Dorsolateral prefrontal cortex (tissue), 122 donors: ENCODE measurements at places on chromosomes 2 and 18. TPM values are rescaled to one million over a fixed set of nuclear protein-coding genes. Genes with fewer than 3 reads are reported as not detected.

DNA sequence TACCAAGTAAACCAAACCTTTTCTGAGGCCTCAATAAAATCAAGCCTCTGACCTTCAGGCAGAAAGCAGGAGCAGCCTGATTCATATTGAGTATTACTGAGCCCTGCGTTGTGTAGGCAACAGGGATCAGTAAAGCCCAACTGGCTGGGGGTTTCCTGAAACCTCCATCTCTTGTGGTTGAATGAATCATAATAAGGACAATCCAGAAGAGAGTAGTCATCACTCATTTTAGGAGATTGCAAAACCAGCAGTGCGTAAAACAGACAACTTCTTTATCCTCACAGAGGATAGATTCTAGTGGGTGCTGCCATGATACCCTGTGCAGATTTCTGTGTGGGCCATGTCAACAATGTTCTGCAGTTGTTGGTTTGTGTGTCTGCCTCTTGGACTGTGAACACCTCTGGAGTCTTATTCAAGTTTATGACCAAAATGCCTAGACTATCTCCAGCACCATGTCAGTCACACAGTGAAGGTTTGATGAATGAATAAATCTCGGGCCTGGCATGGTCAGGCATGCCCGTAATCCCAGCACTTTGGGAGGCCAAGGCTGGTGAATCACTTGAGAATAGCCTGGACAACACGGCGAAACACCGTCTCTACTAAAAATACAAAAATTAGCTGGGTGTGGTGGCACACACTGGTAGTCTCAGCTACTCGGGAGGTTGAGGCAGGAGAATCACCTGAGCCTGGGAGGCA lies 51.8 kb upstream of the RAB27B start:
- no peak for DNase-seq

DNA sequence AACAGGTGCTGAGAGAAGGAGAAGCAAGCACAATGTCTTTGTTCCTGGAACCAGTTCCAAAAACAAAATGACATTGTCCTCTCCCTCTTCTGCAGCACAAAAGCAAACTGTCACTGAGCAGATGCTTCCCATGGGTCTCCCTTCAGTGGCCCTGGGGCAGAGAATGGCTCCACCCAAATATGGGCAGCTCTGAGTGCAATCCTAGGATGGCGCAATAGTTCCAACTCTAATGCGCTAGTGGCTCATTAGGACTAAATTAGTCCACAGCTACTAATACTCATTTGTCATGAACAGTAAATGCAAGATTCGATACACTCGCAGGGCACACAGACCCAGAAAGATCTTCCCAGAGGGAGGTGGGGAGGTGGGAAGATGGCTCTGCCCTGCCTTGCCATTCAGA lies 205.2 kb upstream of the CHAC2 start:
- DNase-seq: no peak

DNA sequence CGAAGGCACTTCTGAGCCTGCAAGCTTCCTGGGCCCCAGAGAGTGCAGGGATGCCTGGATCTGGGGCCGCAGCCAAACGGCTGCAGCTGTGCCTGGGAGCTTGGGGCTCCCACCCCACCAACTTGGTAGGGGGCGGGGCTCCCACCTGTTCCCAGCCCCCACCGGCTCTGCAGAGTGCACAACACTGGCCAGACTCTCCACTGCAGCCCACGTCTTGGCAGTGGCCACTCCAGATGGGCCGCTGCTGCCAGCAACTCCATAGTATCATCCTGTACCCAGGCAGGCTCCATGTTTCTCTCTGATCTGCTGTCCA lies 9.9 kb downstream of the DYSF start:
- no peak for DNase-seq

DNA sequence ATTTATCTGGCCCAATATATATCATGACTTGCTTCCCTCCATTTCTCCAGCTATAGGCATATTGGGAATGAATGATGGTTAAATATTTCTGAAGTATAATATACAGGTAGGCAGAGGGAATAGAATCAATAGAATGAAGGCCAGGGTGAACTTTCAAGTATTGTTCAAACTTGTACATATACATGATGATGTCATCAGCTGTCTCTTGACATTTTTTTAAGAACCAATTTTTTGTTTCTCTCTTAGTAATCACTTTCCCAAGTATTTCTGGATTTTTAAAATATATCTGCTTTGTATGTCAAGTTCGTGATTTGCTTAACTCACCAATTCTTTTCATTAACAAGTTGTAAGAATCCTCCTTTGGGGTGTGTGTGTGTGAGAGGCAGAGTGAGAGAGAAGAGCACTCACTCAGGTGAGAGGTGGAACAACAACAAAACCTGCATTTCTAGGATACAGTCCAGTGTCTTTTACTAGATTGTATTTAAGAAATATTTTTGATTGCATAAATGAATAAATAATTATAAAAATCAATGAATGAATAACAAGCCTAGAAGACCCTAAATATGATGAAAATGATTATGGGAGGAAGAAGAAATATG lies 1239.1 kb downstream of the LRP1B start:
- DNase-seq: no peak

DNA sequence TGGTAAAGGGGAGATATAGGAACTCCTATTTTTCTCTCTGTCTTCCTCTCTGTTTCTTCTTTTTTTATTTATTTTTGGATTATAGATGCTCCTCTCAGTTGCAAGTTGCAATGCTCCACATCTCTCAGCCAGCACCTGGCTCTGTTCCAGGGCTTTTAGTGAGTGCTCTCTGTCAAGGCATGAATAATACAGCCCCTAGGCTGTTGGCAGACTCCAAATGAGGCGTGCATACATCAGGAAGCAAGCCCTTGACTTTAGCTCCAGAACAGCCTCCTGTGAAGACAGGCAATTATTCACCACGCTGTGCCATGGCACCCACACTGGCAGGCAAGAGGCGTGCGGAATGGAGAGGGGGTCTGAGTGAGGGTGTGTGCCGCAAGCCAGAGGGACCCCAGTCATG lies 228.1 kb upstream of the PXDN start:
- DNase-seq: peak; percentile 68

DNA sequence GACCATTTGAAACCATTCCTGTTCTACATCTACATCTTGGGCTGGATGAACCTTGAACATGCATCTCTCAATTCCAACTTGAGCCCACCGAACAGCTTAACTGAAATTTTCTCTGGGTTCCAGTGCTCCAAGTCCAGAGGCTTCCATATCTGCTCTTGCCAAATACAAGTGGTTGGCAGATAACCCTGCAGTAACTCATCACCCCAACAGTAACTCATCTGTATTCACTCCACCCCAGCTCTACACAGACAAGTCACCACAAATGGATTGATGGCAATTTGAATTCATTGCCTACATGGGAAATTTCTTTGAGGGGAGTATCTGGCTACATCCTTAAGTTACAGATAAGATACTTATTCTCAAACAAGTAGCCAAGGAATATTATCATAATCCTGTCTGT lies 502.4 kb upstream of the TNP1 start:
- DNase-seq: no peak

GRCh38 chr18:79526468-79527460 lies 131.0 kb downstream of the NFATC1 start:
- DNase-seq: peak; percentile 21

DNA sequence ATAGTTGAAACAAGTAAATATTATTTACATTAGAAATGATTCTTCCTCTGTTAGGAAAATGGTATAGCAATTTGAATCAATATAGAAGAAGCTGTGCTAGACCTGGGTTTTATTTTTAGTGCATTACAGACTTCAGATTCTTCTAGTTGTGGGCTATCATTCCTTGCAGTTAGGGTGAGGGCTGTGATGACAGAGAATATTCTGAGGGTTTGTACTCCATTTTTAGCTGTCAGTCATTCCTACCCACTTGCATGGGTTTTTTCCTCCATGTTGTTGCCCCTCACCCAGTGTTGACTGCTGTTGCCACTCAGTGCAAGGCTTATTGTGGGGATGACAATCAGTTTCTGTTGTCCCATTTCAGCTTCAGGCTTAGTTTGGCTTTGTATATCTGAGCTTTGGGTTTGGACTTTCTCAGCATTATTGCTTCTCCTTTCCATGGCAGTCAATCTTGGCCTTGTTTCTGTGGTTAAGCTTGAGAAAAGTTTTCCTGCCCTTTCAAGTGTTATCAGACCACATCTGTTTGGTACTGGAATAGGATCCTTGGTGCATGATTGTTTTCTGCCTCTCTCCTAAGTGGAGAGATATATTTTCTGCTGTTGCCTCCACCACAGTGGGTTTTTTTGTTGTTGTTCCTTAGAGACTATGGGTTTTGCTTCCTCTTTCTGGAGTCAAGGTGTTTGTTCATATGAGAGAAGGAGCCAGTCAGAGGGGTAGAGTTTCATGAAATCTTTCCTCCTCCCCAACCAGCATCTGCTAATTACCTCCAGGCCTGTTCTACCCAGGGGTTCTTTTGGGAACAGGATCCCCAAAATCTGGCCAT lies 312.7 kb upstream of the CWC22 start:
- no peak for DNase-seq

- peak; percentile 18 for DNase-seq
These were observed 646.1 kb upstream of the ACVR2A start for GRCh38 chr2:147198651-147199171.

DNA sequence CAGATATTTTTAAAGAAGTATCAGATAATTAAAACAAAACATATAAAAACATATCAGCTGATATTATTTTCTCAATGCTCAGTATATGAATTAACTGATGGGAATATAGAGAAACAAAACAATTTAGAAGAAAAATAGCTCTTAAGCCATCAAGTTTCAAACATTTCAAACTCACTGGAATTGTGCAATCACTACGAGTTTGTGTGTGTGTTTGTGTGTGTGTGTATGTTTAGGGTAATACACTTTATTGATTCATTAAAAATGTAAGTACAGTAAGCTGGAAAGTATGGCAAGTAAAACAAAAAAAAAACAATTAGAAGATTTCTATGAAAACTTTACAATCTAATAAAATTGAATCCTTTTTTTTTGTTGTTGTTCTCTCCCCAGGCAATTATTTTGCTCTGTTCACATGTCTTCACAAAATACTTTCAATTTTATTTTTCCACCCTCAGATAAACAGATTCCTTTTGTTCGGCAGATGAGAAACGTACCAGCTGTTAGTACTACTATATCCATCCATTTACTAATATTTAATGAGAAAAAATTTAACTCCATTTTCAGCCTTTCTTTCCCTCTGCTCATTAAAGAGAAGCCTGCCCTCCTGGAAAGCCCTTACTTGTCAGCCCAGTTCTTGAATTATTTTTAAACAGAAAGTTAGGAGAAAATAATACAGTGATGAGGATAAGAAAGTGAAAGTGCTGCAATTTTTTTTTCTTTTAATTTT lies 87.6 kb downstream of the SLC8A1 start:
- DNase-seq: no peak

DNA sequence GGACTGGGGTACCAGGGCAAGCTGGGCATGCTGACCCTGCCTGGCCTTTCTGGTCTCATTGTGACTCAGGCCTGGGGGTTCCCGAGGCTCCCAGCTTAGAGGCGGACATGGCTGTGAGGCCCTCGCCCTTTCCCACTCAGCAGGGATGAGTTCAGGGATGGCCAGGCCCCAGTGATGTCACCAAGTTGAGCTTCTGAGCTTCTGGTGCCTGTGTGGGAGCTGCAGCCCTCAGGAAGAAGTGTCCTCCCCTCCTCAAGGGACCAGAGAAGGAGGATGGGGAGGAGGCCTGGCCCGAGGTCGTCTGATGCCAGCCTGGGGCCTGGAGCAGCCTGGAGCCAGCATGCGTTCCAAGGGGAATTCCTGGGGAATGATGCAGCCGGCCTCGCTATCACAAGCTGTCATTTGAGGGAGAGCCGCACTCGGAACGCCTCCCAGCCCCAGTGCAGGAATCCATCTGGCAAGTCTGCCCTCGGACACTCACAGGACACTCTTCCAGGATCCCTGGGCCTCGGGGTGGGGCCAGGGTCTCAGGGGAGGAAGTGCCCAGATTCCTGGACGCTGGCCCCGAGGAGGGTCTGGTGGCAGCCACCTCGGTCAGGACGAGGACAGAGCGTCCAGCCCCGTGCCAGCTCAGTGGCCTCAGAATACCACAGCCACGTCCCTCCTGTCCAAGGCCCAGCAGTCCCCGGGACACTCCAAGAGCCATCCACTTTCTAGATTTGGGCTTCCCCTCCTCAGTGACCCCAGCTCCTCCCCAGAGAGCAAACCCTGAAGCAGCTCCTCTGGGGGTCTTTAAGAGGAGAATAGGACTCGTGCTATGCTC lies 61.2 kb upstream of the GPC1 start:
- no peak for DNase-seq

- DNase-seq: no peak
These were observed 56.6 kb downstream of the RALBP1 start for GRCh38 chr18:9531791-9532410.

GRCh38 chr2:218272531-218273212 lies 2.4 kb downstream of the PNKD start:
- peak; percentile 88 for DNase-seq

DNA sequence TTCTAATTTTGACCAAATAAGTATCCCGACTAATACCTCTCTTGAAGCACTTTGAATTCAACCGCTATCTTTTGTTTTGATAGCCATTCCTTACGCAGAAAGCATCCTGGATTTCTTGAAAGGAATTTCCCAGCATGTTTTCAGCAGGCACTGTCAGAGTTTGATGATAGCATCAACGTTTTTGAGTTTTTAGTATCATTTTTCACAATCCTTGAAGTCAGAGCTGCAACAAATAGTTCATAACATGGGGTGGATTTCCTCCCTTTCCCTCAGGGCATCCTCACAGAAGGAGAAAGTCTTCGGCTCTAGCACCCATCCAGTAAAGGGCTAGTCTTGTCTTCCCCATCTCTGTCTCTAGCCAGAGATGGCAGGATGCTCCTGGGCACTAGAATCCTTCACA lies 46.2 kb downstream of the ANKRD44 start:
- DNase-seq: no peak

GRCh38 chr2:109207176-109207575 lies 78.2 kb downstream of the SH3RF3 start:
- DNase-seq: no peak

DNA sequence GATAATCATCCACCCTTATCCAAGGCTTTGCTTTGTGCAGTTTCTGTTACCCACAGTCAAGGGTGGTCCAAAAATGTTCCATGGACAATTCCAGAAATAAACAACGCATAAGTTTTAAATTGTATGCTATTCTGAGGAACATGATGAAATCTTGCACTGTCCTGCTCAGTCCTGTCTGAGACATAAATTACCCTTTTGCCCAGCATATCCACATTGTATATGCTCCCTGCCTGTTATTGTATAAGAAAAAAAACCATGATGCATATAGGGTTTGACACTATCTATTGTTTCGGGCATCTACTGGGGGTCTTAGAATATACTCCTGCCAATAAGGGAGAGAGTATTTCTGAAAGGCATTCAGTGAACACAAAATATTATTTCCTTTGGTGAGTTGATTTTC lies 24.0 kb downstream of the LRRTM1 start:
- DNase-seq: no peak

IL36B gene
- not detected for total RNA-seq

DYSF gene
- total RNA-seq: 47.6 TPM

GPR148 gene
- total RNA-seq: not detected

ABHD1 gene
- 6.3 TPM for total RNA-seq

IL36A gene
- not detected for total RNA-seq

FHOD3 gene
- total RNA-seq: 41.2 TPM

FEV gene
- not detected for total RNA-seq

CXCR1 gene
- total RNA-seq: 0.39 TPM

POTEF gene
- 0.33 TPM for total RNA-seq

DUSP2 gene
- total RNA-seq: 9.7 TPM

ZNF396 gene
- total RNA-seq: 4.1 TPM

GALM gene
- total RNA-seq: 5.3 TPM

NYAP2 gene
- total RNA-seq: 7.7 TPM

TEX44 gene
- not detected for total RNA-seq

GALNT13 gene
- 16.4 TPM for total RNA-seq

CHST10 gene
- 41.6 TPM for total RNA-seq

SP5 gene
- total RNA-seq: not detected

PRKAG3 gene
- total RNA-seq: not detected
